Fibroblast of skin of right biceps (primary cell): ENCODE measurements at places on chromosomes 2 and 18.

DNA sequence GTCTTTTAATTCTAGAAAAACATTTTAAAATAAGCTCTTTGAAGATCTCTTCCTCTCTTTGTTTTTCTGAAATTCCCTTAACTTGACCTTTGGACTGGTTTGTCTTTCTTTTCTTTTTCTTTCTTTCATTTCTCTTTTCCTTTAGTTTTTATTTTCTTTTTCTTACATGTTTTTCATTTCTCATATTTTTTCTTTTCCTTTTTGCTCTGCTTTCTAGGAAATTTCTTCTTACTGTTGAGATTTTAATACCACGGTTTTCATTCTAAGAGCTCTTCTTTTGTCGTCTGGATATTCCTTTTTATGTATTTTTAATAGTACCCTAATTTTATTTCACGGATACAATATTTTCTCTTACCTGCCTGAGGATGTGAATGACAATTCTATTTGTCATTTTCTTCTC is 337.8 kb downstream of the AGPS start:
- no peak for DNase-seq

DNA sequence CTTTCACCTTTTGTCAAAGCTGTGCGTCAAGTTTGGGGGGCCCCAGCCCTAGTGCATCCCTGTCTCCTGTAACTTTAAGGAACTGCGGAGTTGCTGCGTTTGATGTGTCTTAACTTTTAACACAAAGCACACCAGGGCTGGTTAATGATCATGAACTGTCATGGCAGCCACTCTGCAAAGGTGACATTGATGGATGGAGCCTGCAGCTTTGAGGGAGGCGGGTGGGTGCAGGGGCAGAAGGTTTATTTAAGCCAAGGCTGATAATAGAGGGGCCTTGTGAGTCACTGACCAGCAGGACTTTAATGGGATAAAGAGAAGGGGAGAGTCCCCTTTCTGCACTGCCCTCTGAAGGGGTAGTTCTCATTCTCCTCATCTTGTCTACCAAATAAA is 190.2 kb upstream of the GATA6 start:
- DNase-seq, result no peak

GRCh38 chr2:60485550-60485949 is 67.9 kb downstream of the BCL11A start:
- DNase-seq, result no peak

DNA sequence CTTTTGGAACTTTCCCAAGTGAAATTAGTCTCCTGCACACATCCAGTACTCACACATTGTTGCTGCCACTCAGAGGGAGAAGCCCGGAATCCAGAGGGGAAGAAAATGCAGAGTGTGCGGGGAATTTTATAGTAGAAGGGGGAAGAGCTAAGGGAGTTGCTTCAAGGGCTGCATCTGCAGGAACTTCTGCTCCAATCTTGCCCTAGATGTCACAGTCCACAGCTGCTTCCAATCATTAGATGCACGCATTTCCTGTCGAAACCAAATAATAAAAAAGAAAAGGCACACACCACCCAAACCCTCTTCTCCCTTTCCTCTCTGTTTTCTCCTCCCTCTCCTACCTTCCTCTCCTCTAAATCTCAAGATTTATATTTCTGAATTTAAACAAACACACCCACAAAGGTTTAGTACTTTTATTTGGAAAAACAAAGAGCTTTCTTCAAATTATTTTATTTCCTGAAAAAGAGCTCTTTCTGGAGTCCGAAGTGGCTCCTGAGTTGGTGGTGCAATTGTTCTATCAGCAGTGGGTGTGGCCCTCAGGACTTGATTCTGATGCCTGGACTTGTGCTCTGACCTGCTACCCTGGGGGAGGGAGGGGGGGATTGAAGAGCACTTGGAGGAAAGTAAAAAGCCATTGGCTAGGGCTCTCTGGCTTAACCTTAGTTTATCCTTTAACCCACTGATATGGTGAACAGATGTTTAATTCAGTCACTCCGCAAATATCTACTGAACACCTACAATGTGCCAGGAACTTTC is 72.0 kb downstream of the KCNE4 start:
- peak; percentile 61 for DNase-seq

GRCh38 chr2:45145073-45145899 is 136.0 kb upstream of the SIX2 start:
- no peak for DNase-seq
